ENCODE measurements at places on chromosomes 3 and 15. TPM values are rescaled to one million over a fixed set of nuclear protein-coding genes. Genes with fewer than 3 reads are reported as not detected.

DNA sequence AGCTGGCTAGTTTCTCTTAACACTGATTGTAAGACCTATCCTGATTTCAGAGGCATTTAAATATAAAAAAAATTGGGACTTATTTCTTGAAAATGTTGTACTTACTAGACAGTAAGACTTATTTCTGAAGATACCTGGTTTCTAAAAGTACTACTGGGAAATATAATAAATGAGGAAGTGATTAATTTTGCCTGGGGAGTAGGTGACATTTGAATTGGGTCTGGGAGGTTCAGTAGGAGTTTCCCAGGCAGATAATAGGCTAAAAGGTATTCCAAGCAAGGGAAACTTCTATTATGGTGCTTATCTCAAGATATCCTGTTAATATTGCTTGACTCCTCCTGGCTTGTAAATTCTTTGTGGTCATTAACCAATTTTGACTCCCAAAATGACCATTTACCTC is 6.5 kb upstream of the IQGAP1 start:
- DNase-seq: no peak

- DNase-seq: no peak
Measured at GRCh38 chr3:50251220-50251619, 15.2 kb downstream of the GNAI2 start.

DNA sequence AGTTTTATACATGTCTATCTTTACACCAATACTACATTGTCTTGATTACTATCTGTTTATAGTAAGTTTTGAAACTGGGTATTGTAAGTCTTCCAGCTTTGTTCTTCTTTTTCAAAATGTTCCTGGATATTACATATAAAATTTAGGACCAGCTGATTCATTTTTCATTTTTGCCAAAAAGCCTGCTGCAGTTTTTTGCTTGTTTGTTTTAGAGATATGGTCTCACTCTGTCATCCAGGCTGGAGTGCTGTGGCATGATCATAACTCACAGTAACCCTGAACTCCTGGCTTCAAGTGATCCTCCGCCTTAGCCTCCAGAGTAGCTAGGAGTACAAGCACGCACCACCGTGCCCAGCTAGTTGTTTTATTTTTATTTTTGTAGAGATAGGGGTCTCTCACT is 20.4 kb upstream of the AP4E1 start:
- no peak for DNase-seq

GRCh38 chr15:90114451-90114901 is 12.2 kb upstream of the IDH2 start:
- no peak for DNase-seq

DNA sequence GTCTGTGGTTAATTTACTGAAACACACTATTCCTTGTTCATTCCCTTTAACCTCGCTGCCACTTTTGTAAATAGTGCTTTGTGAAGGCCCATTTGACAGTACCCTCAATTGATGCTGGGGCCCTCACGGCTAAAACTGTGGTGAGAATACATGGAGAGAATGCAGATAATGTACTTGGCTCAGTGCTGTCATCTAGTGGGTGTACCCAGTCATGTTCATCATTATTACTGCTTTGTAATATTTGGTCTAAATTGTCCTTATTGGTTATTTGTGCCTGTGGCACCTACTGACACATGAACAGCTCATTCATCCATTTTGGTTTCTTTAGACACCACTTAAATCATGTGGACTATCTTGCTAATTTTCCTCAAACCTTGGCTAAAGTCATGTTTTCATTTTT is 543.6 kb downstream of the EDEM1 start:
- no peak for DNase-seq

Gene GRAMD1C
- 0.47 TPM for total RNA-seq

Gene KIF7
- 2.4 TPM for total RNA-seq
